NCI-H1930 (cell line): ENCODE measurements at places on chromosomes 6 and 20.
A peak's percentile ranks its signal among the peaks of the same experiment; 100 is the strongest.

DNA sequence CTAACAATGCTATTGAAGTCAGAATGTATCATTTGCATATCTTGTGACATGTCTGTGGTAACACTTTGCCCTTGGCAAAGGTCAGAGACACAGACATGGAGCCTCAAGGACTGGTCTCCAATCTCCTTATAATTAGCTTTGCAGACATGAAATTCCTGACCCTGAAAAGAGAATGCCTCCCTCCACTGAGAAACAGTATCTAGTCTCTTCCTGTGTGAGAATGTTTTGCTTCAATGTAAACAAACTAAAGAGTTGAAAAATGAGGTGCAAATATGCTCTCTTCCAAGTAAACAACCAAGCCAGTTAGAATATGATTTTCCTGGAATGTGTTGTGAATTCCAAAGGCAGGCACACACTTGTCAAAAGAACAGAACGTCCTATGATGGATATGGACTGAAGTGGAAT lies 407.1 kb upstream of the MARCKS start:
- no peak for DNase-seq

GRCh38 chr6:89675949-89676748 lies 37.6 kb upstream of the LYRM2 start:
- DNase-seq: no peak

- no peak for DNase-seq
These were observed 111.6 kb downstream of the SYCP2 start for GRCh38 chr20:59821788-59822187.

DNA sequence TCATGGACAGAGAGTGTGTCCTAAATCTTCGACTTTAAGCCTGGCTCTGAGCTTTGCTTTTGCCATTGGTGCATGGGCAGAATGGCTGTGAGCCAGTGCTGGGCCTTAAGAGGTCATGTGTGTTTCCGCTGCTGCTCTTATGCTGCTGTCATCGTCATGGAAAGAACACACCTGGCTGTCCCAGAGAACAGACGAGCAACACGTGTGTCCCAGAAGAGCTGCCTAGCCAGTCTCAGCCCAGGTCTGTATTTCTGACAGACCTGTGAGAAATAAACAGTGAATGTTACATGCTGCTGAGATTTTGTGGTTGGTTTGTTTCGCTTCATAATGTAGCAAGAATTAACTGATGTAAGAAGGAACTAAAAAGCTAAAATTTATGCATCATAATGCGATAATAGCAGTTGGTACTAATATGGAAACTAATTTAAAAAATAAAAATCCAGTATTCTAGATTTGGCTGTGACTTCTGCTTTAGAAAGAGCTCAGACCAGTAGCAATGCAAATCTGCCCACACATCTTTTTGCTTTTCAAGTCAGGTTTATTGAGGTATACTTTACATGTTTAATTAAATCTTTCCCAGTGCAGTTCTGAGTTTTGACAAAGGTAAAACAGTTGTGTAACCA lies 11.5 kb upstream of the SCP2D1 start:
- no peak for DNase-seq

- no peak for DNase-seq
These were observed 293.8 kb downstream of the RFPL4B start for GRCh38 chr6:112640891-112641290.

DNA sequence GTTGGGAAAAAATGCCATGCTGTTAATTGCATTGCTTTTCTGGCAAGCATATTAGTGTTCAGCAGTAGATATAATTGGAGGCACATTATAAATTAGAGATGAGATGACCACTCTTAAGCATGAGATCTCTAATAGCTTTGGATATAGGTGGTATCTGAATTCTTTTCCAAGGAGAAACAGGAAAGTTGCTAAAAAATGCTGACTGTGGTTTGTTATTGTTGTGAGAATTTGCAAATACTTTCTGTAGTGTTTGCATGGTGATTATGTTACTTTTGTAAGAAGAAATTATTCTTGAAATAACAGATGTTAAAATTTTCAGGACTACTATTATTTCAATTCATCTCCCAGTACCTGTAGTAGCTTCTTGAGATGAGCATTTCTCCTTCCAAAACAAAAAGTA lies 225.2 kb downstream of the TBC1D7 start:
- DNase-seq: no peak

DNA sequence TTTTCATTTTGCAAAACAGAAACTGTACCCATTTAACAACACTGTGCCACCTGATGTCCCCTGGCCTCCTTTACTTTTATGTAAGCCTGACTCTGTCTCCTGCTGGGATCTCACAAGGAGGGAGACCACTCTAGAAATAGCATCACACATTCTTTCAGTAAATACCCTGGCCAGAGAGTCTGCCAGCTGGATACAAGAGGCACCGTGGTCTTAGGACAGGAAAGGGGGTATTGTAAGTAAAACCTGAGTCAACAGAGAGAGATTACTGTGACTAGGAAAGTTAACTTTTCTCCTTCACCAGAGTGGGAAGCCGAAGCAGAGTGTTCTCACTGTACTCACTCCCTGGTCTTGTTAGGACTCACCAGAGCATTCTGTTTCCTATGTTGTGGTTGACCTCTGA lies 27.8 kb downstream of the CMTR1 start:
- no peak for DNase-seq

GRCh38 chr20:62387219-62387913 lies 463 bp downstream of the RPS21 start:
- no peak for DNase-seq

DNA sequence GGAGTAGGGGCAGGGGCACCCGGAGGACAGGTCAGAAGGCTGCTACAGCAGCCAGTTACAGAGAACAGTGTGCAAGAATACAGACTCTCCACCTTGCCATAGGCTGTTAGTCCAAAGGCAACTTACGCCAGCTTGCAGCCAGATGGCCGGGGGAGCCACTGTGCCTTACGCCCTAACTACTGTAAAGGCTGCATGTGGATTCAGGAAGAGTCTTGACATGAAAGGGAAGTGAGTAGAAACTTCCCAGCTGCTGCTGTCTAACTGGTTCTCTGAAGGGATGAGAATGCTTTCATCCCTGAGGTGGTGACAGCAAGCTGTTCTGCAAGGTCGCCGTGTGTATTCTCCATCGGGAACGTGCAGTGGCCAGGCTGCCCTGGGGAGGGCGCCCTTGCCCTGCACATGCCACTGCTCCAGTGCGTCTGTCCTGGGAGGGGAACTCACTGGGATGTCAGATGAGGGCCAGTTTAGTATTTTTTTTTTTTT lies 46.1 kb downstream of the LYRM4 start:
- DNase-seq: peak; percentile 10
